ELF-1 (cell line): ENCODE measurements at places on chromosomes 1 and 21.

GRCh38 chr1:226553924-226554282, 5.3 kb downstream of the STUM start:
- DNase-seq, result no peak

- DNase-seq, result no peak
These were observed 10.0 kb upstream of the NPL start for GRCh38 chr1:182779530-182779929.

GRCh38 chr1:193187114-193187513, 701 bp upstream of the B3GALT2 start:
- no peak for DNase-seq

DNA sequence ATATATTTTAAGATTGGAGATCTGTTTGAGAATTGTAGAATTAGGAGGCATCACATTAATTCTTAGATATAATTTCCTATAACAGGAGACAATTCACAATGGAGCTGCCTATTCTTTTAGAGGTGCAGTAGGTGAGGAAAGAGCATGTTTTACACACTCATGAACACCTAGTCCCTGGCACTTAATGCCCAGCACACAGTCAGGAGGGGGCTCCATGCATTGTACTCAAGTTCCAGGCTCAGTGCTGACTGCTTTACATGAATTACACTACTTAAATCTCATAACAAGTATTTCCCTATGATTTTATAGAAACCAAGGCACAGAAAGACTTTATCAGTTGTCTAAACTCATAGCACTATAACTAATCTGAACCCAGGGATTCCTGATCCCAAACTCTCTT, 360 bp upstream of the GBP3 start:
- DNase-seq, result no peak

- DNase-seq, result no peak
These were observed 7.5 kb upstream of the MYOM3 start for GRCh38 chr1:24119489-24119858.

- peak; percentile 58 for DNase-seq
These were observed 81.8 kb downstream of the WDR4 start for GRCh38 chr21:42797522-42797921.

- DNase-seq, result no peak
These were observed 33.5 kb upstream of the BMP8B start for GRCh38 chr1:39822146-39822545.

DNA sequence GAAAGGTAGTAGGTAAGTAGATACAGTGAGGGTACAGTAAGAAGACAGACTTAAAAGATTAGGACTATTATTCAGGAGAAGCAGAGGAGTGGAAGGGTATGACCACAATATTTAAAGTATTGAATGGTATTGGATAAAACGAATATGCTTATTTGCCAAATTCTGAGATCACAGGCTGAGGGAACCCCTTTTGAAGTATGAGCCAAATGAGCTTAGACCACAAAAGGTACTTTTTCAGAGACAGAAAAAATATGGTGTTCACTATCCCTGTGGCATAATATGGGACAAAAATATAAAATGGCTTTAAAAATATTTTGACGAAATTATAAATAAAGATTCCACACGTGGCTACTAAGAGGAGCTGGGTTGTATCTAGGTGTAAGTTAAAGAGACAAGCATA, 880 bp upstream of the MTF2 start:
- DNase-seq, result no peak

DNA sequence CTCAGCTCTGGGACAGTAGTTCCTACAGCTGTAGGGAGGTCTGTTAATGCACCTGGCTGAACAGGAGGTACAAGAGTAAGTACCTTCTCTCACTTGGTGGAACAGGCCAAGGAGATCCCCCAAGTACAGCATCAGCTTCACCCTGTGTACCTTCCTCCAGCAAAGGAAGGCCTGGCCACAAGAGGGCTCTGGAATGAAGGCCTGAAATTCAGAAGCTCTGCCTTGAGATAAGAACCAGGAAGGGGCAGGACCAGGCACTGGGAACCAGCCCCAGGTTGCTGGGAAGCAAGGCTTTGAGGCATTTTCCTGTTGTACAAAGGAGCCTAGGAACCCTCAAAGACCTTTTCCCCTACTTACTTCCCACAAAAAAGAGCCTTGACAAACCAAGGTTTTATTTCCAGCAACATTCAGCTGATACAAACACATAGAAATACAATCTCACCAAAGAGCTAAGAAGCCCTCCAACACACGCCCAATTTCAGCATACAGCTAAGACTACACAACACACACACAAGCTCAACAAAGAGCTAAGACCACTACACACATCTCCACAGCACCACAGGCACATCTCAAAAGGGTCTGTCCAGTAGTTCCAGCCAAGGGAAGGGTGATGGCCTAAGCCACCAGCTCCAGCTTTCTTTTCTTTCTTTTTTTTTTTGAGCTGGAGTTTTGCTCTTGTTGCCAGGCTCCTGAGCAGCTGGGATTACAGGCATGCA, 23.5 kb downstream of the F11R start:
- peak; percentile 76 for DNase-seq

DNA sequence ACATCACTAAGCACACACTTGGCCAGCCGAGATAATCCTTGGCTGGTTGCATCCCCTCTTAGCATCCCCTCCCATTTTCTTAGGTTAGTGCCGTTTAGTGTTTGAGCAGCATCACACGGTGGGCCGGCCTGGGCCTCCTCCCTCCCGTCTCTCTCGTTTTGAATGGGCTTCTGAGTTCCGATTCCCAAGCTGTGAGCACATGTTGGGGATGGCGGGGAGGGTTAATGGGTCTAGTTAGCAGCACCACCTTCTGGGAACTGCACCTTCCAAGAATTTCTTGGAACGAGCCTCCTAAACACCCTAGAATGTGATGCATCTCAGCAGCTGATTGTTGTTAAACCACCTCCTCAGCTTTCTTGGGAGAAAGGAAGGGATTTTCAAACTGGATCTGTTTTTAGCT, 73.3 kb downstream of the CNIH3 start:
- no peak for DNase-seq

GRCh38 chr1:47725992-47726855, 271.0 kb downstream of the TRABD2B start:
- DNase-seq, result peak; percentile 82

GRCh38 chr1:181111559-181111958, 23.1 kb downstream of the IER5 start:
- DNase-seq, result no peak

GRCh38 chr1:170436928-170437327, 95.0 kb upstream of the GORAB start:
- DNase-seq, result no peak

DNA sequence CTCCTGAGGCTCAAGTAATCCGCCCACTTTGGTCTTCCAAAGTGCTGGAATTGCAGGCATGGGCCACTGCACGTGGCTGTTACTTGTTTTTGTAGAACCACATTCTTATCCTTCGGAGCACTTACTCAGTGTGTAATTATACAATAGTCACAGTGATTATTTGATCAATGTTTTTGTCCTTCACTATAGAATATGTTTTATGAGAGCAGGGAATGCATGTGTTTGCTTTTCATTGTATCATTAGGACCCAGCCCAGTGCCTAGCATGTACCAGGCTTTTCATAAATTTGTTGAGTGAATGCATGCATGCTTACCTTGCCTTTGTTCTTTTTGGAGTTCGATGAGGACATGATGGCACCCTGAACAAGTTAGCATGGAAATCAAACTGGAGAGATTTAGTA, 5.8 kb downstream of the SZT2 start:
- DNase-seq, result no peak

- DNase-seq, result no peak
These were observed 25.0 kb upstream of the CD1D start for GRCh38 chr1:158155673-158156072.

DNA sequence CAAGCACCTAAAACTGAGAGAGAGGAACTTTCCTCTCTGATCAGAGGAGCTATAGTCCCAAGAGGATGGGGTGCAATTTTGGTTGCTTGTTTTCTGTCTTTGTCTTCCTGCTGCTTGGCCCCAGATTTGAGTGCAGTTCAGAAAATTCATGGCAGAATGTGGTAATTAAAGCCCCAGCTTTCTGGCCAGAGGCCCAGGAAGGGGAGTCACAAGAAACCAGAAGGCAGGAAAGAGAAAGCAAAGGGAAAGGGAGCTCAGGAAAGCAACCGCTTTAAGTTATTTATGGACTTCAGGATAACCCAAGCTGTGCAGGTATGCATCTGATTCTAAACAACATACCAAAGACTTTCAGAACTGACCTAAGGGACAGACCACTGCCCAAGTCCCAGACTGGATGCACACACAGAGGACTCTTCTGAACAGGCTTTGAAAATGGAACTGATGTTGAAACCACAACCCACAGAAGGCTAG, 88.8 kb downstream of the ST3GAL3 start:
- no peak for DNase-seq

GRCh38 chr1:161427733-161428516, 60.2 kb upstream of the CFAP126 start:
- DNase-seq, result peak; percentile 72

GRCh38 chr1:78102082-78102481, 56.3 kb downstream of the GIPC2 start:
- DNase-seq, result no peak

- DNase-seq, result no peak
These were observed 94.4 kb upstream of the COL6A1 start for GRCh38 chr21:45887120-45887611.

- no peak for DNase-seq
These were observed 31.4 kb downstream of the IFI16 start for GRCh38 chr1:159040893-159041724.

DNA sequence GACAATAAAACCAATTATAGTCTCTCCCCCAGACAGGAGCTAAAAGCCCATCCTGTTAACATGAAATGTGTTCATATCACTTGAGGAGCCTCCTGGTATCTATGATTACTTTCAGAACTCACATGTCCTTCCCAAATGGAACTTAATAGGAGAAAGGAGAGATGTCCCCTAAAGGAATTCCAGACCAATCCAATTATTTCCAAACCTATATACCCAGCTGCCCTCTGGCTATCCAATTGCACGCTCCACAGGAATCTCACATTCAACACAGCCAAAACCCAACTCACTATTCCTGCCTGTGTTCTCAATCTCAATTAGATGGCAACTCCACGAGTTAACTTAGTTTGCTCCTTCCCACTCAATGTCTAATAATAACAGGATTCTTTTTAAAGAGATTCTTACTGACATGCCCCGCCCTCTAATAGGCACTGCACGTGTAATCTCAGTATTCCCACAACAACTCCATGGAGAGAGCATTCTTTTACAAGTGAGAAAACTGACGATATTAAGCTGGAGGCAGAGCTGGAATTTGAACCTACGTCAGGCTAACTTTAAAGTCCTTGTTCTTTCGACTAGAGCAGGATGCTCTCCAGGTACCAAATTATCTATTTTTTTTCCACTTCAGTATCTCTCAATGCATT, 59.1 kb upstream of the SEC16B start:
- no peak for DNase-seq

GRCh38 chr1:156705918-156706656, 704 bp upstream of the CRABP2 start:
- peak; percentile 100 for DNase-seq

DNA sequence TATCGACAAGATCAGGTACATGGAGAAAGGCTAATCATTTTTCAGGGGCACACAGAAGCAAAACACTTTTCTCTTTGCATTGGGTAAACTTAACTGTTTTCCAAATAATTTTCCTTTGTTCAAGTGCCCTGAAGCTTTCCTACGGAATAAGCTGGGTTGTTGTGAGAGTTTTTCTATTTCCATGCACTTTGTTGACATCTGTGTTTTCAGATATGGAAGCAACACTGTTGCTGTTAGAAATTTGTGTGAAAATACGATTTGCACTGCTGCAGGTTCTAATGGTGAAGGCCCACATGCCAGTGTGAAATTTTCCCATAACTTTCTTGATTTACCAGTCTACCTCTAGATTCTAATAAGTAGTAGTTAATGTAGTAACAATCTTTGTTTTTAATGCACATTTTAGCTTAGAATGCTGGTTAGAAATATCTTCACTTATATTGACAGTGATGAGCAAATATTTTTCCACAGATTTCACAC, 18.3 kb downstream of the NFYC start:
- DNase-seq, result no peak

- no peak for DNase-seq
These were observed 4.1 kb downstream of the PYCR2 start for GRCh38 chr1:225919906-225920305.

- DNase-seq, result peak; percentile 33
These were observed 42.1 kb upstream of the TP53BP2 start for GRCh38 chr1:223887747-223888418.

- no peak for DNase-seq
These were observed 13.2 kb upstream of the BCAR3 start for GRCh38 chr1:93694819-93695218.

DNA sequence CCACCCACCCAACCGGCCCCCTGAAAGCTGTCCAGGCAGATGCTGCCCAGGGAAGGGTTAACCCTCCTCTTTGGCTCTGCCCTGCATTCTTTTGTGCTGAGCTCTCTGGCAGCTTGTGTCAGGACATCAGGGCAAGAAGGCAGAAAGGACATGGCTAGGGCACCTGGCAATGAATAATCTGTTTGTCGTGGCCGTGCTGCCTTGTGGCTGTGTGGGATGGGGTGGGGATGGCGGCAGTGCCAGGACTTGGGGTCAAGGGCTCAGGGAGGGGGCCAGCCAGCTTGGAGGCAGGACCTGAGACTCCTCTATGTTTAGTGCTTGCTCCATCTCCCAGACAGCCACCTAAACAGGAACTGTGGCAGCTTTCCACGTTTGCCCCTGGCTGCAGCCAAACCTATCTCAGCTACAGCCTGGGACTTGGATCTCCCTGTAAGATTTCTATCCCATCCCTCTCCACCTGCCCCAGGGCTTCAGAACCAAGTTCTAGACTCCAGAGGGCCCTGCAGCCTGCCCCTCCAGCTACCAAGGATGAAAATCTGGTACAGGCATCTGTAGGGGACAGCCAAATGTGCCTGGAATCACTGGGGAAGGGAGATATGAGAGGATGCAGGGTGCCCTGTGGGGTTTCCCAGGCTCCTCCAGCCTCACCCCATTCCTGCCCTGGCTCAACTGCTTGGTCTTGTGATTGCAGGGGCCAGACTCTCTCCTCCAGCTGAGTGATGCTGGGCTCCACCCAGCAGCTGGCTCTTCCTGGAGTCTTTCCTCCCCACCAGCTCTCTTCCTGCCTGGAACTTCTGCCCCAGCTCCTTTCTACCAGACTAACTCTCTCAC, 9.6 kb upstream of the GPR37L1 start:
- peak; percentile 18 for DNase-seq

DNA sequence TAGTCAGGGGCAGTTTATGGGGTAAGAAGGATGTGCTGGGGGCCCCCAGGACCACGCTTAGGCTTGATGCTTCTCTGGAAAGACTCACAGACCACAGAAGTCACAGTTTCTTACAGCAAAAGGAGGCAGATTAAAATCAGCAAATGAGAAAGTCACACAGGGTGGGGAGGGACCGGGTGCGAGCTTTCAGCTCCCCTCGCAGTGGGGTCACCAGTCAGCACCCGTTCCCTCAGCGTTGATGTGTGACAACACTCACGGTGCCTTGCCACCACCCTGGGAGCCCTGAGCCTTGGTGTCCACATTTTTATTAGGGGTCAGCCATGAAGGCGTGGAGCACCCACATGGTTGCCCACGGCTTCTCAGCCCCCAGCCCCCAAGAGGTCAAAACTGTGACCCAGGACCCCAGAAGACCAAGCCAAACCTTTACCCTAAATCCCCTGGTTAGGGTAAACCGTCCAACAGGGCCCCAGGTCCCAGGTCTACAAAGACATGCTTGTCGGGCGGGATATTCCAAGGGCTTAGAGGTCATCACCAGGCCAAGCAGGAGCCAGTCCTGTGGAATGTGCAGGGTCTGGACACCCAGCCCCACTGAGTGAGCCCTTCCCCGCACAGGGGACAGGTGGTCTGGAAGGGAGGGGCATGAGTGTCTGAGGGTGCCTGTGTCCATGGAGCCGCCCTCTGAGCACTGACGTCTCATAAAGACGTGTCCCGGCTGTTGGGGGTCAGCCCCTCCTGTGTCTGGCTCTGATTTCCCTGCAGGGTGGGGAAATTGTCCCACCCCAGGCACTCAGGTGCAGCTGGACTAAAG, 64.5 kb upstream of the ABCG1 start:
- no peak for DNase-seq

- no peak for DNase-seq
These were observed 1.3 kb upstream of the NRIP1 start for GRCh38 chr21:15066123-15066575.
